ENCODE measurements at places on chromosomes 7 and 10.
A peak's percentile ranks its signal among the peaks of the same experiment; 100 is the strongest.

- no peak for DNase-seq
These were observed 37.7 kb downstream of the CNPY1 start for GRCh38 chr7:155508376-155509358.

GRCh38 chr7:128031901-128032604 lies 816 bp upstream of the LRRC4 start:
- peak; percentile 68 for DNase-seq

DNA sequence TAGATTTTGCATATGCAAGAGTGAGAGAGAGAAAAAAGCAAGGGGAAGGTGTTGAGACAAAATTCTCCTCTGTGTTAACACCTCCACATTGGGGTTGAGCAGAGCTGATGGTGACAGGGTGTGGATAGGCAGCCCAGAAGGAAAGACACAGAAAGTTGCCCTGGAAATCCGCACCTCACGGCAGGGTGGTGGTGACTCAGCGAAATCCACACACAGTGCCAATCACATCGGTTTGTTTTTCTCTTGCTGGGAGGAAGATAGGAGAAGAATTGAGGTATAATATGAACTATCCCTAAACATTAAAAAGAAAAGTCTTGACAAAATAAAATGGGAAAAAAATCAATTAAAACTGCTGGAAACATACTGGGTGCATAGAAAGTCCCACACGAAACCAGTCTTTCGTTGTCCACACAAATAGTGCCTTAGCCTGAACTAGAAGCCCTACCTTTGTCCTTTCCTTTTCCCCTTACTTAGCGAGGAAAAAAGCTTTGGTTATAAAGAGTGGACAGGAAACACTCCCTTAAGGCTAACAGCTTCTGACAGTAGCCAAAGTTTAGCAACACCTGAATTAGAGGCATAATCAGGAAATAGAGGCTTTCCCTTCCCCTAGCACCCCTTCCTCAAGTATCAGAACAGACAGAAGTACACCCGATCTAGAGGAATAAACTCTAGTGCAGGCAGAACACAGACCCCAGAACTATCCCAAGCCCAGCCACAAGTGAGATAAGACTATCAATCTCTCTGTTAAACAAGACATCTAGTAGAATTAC lies 39.2 kb upstream of the DNAJC1 start:
- DNase-seq, result no peak

GRCh38 chr7:154976844-154977243 lies 26.1 kb downstream of the PAXIP1 start:
- no peak for DNase-seq

DNA sequence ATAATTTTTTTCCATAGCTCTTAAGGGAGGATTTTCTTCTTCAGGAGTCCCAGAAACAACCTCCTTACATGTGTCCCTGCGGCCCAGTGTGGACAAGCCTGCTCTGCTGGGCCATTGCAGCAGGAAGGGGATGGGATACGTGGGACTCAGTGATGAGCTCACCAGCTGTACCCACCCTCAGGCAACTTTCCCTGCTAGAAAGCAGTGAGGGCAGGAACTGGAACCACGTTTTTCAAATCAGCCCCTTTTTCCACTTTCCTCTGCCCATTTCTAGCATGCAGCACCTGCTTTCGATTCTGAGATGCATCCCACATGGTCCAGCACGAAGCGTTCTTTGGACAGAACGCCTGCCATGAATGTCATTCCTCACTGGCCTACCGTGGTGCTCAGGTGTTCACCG lies 232.7 kb downstream of the KLF6 start:
- DNase-seq, result no peak

GRCh38 chr10:22705527-22705926 lies 8.9 kb downstream of the PIP4K2A start:
- no peak for DNase-seq

DNA sequence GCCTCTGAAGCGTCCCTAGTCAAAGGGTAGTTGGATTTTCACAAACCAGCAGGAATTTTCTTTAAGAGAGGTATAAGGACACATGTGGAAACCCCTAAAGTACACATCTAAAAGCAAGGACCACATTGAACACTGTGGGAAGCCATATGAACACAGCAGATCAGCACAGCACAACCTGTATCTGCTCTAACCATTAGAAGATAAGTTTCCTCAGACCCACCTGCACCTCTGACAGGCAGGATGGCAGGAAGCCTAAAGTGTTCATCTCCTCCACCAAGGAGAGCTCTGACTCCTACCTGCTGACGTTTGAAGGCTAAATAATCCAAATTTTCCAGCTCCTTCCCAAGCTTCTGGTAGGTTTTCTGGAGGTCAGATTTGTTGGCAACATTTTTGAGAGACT lies 174.4 kb downstream of the CTNNA3 start:
- DNase-seq, result no peak

DNA sequence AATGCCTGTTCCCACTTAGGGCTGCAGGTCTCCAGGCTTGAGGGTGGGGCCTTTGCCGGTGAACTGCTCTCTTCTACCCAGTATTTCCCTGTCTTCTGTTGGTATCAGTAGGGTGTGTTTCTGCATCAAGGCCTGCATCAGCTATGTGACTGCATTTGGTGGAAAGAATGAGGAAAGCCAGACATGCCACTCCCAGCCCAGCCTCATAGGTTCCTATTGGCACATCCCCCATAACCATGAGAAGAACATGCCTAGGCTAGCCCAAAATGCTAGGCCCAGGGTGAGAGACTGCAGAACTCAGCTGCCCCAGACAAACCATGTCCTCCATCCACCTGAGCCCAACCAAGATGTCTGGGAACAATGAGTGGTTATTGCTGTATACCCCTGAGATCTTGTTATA lies 380.3 kb upstream of the ADARB2 start:
- no peak for DNase-seq

- DNase-seq, result no peak
These were observed 20.0 kb downstream of the TNS3 start for GRCh38 chr7:47561715-47562446.

DNA sequence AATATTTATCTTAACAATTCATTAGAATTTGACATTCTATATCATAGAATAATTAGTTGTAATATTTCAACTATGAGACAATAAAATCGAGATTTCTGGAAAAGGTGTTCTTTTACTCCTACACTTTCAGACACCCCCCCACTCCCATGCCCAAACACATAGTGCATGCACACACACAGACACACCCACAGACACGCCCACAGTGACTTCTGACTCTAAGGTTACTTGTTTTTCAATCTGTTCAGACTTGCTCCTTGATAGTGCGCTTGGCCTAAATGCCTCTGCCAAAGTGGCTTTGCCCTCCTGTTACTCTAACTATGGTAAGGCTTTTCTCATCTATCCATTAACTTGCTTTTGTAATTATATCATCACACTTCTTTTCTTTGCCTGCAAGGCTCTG lies 144.0 kb upstream of the PPP1R3A start:
- no peak for DNase-seq

- no peak for DNase-seq
These were observed 187.9 kb upstream of the KMT2E start for GRCh38 chr7:104826135-104826534.

- DNase-seq, result no peak
These were observed 5.6 kb upstream of the PSTK start for GRCh38 chr10:122974543-122975064.

DNA sequence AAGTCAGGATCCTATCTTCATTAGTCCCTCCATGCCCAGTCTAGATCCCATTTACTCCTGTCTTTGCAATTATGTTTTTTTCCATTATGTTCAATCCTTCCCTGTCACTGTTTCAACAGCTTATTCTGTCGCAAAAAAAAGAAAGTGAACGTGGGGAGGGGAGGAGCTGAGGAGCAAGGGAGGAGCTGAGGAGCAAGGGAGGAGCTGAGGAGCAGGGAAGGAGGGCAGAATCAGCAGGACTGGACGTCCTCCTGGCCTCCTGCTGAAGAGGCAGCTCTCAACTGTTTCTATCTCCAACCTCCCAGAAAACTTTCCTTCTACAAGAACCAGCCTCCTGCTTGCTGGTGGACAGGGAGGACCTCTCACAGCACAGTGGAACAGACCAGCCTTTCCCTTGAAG lies 26.0 kb downstream of the LARP4B start:
- peak; percentile 12 for DNase-seq

DNA sequence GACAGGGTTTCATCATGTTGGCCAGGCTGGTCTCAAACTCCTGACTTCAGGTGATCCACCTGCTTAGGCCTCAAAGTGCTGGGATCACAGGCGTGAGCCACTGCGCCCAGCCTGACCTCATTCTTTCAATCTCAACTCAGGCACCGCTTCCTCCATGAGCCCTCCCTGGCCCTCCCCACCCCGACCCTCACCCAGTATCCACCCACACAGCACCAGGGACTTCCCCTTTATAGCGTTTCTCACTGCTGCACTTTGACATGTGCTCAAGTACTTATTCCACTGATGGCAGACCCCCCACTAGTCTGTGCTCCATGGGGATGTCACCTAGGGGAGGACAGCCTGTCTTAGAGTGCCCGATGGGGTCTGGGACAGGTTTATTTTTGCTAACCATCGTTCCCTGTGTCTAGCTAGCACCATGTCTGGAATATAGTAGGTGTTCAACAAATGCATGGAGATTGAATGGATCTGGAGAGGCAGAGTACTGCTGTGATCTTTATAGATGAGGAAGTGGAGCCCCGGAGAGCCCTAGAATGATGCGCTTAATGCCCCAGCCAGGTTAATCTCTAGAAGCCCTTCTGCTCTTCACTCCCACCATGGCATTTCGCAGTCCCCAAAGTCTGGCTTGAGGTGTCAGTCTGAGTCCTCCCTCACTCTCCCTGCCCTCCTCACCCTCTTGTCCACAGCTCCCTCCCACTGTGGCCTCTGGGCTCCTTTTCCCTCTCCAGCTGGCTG lies 258.8 kb downstream of the RPS24 start:
- DNase-seq, result no peak

DNA sequence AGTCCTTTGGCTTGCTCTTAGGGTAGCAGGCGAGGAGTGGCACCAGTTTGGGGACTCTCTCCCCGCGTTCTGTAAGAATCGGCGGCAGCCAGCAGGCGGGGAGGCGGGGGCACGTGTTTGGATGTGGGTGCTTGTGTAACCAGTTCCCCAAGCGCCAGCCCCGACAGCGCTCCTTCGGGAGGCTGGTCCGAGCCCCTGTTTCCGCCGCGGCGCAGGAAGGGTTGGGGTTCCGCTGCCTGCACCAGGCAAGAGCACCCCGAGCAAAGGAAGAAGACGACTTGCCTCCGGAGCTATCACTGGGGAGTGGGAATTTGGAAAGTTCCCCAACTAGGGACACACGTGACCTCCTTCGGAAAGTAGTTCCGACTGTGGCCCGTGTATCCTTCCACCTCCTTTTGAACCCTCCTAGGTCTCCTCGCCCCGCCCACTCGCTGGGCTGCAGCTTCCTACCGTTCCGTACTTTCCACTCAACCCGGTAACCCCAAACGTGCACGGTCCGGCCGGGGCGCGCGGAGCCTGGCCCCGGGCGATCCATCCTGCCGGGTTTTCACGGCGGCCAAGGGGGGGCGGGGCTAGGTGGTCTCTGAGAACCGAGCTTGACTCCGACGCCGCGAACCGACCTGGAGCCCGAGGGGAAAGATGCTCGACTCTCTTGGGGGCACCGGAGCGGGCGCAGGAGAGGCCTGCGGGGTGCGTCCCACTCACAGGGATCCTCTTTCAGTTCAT lies 1.2 kb downstream of the KLLN start:
- peak; percentile 91 for DNase-seq

DNA sequence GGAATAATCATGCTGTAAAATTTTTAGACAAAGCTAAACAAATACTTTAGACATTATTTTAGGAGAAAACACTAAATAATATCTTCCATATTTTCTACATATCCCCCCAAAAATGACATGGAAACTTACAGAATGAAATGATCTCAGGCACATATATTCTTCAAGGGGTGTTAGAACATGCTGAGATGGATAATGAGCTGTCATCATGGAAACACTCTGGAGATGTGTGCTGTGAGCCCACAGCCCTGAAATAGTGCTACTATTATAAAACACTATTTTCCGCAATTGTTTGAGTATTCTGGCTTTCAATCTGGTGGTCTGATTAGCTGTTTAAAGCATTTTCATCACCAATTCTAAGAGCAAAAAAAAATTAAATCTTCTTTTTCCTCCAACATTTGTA lies 385.7 kb downstream of the PHTF2 start:
- no peak for DNase-seq

DNA sequence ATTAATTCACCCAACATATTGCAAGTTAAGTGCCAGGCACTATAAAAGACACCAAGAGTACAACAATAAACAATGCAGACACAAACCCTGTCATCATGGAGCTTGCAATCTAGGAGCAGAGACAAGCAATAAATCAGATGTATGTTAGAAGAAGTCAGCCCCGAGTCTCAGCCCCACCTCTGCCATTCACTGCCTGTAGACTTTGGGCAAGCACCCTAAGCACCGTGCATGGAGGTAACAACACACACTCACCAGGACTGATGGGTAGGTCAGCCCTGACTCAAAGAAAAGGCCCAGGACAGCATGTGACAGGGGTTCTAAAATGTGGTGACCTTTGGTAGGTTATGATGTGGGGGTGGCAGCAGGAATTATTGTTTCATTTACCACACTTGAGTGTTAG lies 49.3 kb upstream of the PLEKHA1 start:
- no peak for DNase-seq

GRCh38 chr10:110636572-110636931 lies 7.6 kb upstream of the RBM20 start:
- no peak for DNase-seq

- no peak for DNase-seq
These were observed 8.4 kb upstream of the STK32C start for GRCh38 chr10:132316133-132316532.

Measured in foreskin melanocyte (primary cell).